ENCODE measurements at places on chromosomes 11 and 22.

- no peak for DNase-seq
Observed at GRCh38 chr22:42425337-42425988, 6.7 kb downstream of the NFAM1 start.

- no peak for DNase-seq
Observed at GRCh38 chr11:57439786-57440185, 12.9 kb upstream of the SLC43A3 start.

DNA sequence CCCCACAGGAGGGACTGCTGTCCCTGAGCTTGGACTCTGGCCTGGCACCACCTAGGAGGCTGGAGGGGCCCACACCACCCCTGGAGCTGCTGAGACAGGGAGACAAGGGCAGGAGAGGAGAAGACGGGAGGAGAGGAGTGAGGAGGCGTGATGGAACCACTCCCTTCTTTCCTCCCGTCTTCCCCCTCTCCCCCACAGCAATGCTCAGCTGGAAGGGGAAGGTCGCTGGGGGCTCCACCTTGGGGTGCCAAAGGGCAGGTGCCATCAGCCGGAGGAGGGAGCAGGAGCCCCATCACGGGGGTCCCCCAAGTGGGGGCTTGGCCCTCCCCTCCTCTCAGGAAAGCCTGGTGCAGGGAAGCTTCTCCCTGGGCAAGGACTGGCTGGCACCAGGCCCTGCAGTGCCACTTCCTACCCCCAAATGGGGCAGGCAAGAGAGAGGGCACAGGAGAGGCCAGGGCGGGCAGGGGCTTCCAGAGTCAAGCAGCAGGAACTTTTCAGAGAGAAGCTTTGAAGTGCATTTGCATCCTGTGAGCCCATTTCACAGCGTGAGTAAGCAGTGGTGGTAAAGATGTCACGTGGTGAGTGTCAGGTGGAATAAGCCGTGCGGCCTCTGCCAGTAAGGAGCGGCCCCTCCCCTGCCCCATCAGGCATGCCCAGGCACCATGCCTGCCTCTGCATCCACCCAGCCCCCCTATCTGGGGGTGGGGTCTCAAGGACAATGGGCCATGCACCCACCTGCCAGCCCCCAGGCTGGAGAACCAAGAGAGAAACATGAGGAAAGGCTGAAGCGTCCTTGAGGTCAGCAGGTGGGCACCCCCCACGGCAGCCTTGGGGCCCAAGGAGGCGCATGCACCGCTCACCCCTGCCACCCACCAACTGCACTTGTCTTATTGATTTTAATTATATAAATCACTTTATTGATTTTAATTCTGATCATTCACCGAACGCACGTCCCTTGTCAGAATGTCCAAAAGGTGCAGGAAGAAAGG, 4.9 kb downstream of the IGF2 start:
- DNase-seq, result no peak

DNA sequence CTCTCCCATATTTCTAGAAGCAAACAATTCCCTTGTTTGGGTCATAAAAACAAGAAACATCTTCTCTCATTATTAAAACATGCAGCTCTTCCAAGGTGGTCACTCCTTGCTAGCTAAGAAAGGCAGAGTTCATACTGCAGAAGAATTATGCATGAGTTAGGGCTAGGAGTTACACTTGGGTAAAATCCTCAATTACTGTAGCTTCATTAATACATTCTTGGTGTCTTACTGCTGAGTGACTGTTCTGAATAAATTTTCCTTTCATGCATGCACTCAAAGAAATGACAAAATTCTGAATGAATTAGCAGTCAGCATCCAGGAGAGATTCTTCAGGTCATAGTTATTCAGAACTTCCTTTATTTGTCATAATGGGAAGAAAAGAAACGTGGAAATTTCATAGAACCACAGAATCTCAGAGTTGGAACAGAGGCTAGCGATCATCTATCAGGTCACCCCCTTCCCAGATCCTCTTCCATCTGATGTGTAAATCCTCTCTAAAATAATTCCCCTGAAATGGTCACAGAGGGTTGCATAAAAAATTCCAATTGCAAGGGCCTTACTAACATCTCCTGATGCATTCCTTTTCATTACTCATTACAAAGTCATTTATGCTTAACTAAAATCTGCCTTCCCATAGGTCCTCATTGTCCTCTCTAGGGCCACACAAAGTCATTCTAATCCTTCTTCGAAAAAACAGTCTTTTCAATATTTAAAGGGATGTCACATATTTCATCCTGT, 771.5 kb downstream of the DLG2 start:
- DNase-seq, result no peak

DNA sequence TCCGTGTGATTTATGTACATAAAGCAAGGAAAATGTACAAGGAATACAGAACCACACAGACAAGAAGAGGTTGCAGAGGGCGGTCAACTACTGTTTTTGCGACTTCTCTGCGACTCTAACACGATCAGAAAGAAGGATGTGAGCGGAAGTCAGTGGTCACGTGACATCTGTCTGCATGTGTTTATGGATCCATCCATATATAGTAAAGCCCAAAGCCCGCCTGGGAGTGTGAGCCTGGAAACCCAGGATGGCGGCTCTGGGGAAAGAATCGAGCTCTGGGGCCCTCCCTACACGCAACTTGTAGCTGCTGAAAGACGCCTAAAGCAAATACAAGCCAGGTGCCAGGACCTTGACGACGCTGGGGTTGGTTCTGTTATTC, 8.8 kb downstream of the OSBPL5 start:
- DNase-seq, result no peak

GRCh38 chr22:27775087-27775698, 26.4 kb downstream of the MN1 start:
- no peak for DNase-seq

GRCh38 chr11:79119491-79120284, 321.1 kb downstream of the TENM4 start:
- no peak for DNase-seq

DNA sequence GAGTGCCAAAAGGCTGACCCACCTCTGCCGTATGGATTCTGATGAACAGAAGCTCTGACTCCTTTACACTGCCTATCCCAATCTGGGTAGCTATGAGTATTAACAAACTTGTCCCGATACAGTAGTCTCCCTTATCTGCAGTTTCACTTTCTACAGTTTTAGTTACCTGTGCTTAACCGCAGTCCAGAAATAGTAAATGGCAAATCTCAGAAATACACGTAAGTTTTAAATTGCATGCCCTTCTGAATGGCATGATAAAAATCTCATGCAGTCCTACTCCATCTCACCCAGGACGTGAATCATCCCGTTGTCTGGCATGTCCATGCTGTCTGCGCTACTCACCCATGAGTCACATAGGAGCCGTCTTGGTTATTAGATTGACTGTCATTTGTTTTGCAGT, 68.8 kb downstream of the SNX19 start:
- no peak for DNase-seq

- no peak for DNase-seq
Observed at GRCh38 chr11:130166457-130166784, 6.8 kb downstream of the ST14 start.

DNA sequence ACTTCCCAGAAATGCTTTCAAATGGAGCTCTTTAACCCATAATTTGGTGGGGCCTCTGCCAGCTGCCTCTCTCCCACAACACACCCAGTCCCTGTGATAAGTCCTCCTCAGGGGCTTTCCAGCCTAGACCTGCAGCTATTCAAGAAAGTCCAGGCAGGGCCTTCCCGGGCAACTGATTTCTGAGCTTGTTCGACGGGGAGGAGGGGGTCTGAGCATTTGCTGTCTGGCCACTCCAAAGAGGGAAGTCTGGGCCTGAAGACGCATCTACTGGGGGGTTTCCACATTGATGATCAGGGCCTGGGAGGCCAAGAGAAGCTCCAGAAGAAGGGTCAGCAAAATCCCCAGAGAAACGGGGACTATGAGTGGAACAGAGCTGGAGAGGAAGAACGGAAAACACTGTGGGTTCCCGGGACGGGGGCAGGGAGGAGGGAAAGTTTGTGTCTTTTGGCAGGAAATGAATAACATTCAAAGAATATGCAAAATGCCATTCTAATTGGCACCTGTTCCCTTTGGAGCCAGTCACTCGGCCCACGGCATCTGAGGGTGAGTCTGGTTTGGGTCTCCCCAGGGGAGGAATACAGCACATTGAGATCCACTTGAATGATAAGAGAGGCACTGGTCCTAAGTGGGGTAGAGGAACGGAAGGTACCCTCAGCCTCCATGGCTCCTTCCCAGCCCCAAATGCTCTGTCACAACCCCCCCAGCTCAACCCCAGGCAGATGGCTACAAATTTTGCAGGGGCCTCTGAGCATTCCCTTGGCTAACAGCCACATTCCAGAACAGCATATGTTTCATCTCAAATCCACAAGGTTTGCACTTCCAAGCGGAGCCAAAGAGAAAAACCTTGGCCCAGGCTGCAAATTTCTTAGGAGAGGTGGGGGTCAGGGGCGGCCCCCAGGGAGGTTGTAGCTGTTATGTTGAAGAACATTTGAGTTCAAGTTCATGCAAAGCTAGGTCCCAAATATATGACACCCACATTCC, 72.0 kb downstream of the RPUSD4 start:
- no peak for DNase-seq

DNA sequence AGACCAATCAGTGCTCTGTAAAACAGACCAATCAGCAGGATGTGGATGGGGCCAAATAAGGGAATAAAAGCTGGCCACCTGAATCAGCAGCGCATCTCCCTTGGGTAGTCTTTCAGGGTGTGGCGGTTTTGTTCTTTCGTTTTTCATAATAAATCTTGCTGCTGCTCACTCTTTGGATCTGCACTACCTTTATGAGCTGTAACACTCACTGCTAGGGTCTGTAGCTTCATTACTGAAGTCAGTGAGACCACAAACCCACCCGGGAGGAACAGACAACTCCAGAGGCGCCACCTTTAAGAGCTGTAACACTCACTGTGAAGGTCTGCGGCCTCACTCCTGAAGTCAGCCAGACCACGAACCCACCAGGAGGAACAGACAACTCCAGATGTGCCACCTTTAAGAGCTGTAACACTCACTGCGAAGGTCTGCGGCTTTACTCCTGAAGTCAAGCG, 175.5 kb upstream of the PDGFD start:
- no peak for DNase-seq

GRCh38 chr11:47388697-47389576, 10.6 kb upstream of the SPI1 start:
- no peak for DNase-seq

- no peak for DNase-seq
Observed at GRCh38 chr11:1340111-1340510, 30.7 kb upstream of the TOLLIP start.

DNA sequence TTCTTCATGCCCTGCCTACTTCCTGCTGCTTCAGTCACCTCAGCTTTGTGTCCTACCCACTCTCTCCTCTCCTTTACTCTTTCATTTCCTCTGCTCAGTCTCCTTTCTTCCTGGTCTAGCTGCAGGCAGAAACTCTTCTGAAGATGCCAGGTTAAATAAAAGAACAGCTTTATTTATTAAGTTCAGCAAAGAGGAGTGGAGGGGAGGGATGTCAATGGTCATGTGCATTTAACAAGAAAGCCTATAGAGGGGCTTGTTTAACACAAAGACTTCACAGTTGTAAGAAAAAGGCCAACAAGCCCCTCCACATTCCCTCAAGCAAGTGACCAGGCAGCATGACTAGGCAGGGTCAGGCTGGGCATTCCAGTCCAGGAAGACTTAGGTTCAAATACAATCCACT, 609.2 kb downstream of the INSC start:
- no peak for DNase-seq

GRCh38 chr11:96033095-96033494, 109.2 kb upstream of the MTMR2 start:
- DNase-seq, result no peak

DNA sequence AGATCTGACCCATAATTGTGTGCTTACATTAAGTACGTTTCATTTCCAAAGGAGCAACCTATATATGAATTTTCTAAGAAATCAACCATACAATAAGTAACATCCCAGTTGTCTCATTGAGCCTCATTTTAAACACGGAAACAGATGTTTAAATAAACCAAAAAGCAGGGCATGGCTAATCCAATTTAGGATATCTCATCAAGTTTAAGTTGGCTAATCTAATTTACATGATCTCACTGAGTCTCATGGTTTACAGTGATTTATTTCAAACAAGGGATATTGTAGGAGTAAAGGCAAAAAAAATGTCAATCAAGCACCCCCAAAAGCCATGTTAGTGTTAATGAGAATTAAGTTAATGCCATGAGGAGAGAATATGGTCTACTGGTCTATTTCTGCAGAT, 499.8 kb upstream of the CCDC90B start:
- DNase-seq, result no peak

DNA sequence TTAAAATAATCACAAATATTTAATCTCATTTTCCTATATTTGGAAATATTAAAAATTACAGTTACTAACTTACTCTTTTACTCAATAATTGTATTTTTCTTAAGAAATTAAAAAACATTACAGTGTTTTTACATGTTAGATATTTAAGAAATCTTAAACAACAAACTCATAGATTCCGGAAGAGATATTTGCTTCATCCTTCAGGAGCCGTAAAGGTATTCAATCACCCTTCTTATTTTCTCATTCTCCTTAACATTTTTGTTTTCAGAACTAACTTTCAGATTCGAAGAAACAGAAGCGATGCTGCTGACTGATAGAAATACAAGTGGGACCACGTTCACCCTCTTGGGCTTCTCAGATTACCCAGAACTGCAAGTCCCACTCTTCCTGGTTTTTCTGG, at the start of gene OR5D18:
Gene OR5D18, plus strand, starts transcription at position 301 of the 400 bp plus-strand sequence. Its CDS starts 0 bp downstream, at position 301.
- no peak for DNase-seq

GRCh38 chr11:85795712-85796487, 15.0 kb downstream of the SYTL2 start:
- DNase-seq, result no peak

DNA sequence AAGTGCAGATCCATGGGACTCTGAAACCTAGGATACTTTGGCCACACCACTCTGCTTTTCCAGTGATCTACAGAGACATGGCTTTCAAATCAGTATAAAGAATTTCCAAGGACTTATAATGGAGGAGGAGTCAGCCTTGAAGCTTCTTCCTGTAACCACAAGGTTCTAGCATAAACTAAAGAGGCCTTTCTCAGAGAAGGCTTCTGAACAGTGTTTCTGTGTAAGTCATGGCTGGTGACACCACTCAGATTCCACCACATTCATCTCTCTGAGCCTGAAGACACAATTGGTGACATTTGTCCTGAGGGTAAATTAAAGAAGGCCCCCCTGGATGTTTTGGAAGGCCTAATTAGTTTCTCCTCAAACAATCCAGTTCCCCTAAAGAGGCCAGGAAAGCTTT, 29.0 kb upstream of the ADORA2A start:
- DNase-seq, result no peak

GRCh38 chr11:78379039-78379670, 38.5 kb downstream of the GAB2 start:
- no peak for DNase-seq

DNA sequence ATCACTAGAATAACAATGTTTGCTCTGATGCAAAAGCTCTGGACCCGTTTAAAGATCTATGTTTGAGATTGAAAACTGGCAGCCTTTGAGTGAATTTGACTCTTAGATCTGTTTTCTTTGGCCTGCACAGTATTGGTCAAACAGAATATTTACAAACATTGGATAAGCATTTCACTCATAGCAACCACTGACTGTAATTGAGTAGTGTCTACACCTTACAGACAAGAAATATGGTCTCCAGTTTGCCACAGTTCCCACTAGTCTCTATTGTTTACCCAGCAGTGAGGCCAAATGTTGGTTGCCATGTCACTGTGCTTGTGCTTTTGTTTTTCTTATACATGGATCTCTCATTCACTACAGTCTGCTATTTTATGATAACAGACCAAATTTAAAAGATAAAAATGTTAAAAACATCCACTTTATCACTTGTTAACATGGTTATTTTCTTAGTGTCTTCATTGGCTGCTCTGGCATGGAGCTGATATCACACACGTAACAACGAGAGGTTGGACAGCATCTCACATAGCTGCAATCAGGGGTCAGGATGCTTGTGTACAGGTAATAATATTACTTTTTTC, 12.2 kb downstream of the ANKRD42 start:
- DNase-seq, result no peak
